Aortic smooth muscle cell (primary cell): ENCODE measurements at places on chromosomes 7 and 10. TPM values are rescaled to one million over a fixed set of nuclear protein-coding genes. Genes with fewer than 3 reads are reported as not detected.

The PLXNA4 gene
- total RNA-seq: 1.5 and 2.0 TPM in 2 replicates

The GDF10 gene
- under 0.01 TPM in 1 of 2 replicates, not detected in the other for total RNA-seq

The GTF2IRD2 gene
- total RNA-seq: 4.8 and 6.4 TPM in 2 replicates

The CTAGE6 gene
- total RNA-seq: 0.13 and 0.62 TPM in 2 replicates

The DGKB gene
- total RNA-seq: not detected in 2 replicates

The NPY gene
- total RNA-seq: not detected in 2 replicates

The TMEM120A gene
- total RNA-seq: 37.3 and 42.9 TPM in 2 replicates
